Activated naive CD4-positive, alpha-beta T cell treated with anti-CD3 and anti-CD28 coated beads, Interleukin-2, amount 10 ng/mL, durations not matched to agents 7 days and 5 days (primary cell): ENCODE measurements at places on chromosomes 5 and 9.

DNA sequence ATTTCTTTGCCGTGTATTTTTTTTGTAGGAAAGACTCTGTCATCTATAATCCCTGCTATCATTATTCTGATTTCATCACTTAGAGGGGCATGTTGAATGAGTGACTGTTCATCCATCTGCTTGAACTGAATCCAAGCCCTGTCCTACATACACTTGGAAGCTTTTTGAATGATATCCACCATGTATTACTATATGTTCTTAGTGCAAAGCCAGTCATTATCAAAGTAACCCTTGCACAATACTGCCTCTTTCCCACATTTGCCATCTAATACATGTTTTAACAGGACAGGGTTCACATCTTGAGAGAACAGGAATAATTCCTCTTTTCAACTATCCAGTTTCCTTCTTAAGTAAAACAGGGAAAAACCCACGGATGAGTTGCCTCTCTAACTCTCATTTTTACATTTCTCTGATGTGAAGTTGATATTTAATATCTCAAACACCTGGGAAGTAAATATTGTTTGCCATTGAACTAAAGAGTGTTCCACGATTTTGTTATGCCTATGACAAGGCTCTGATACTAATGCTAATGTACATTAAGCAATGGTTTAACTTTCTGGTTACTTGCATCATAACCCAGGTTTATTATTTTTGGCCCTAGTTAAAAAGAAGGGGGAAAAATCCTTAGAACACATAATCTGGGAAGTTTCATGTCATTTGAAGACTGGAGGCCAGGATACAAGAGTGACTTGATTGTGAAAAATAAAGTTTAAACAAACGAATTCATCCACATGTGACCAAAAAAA is 103.7 kb upstream of the TARS1 start:
- DNase-seq, result no peak

GRCh38 chr9:19922476-19923118 is 133.8 kb upstream of the SLC24A2 start:
- no peak for DNase-seq

DNA sequence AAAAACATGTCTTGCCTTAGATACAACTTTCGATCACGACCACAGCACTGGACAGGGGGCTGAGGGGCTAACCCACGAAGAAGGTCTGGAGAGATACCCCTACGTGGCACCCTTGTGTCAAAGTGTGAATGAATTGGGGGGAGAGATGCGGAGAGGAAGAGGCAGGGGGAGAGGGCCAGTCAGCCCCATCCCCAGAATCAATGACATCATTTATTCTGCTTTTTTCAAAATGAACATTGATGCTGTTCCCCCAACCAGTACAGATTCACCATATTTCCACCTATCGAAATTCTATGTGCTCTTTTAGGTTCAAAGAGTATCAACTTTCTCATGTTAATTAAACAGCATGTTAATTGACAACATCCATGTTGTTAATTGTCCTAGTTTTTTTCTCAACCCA is 32.4 kb downstream of the DAP start:
- no peak for DNase-seq

DNA sequence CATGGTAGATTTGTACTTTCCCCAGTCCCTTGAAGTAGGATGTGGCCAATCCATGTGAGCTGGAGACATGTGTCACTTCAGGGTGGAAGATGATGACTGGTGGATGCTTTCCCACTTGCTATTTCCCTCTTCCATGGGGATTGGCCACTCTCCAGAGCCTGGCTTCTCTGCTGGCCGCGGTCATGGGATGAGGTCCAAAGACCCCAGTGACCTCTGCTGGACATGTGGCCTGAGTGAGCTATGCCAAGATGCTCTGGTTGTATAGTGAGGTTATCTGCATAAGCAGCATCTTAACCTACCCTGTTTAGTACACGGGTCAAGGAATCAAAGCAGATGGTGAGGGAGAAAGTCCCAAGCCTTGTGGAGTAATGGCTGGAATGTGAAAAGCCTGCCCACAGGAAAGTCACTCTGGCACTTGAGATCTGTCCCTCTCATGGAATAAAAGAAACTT is 47.1 kb downstream of the SH3PXD2B start:
- DNase-seq, result no peak

DNA sequence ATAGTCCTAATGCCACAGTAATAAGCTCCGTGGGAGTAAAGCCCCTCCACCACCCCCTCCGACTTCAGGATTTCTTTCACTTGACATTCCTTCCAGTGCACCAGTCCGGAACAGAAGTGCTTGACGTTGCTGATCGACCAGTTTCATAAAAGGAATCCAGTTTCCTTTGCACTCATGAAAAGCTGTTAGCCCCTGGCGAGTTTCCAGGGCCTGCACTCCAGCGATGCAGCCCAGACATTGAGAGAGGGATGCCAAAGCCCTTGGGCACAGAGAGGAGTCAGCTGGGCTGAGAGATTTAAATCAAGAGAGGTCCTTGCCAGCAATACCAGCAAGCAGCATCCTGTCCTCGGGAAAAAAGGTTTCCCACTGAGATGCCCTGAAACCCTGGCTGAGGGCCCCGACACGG is 170.1 kb downstream of the GABBR2 start:
- no peak for DNase-seq
